NCI-H2081 treated with DMSO at 0.1 percent for 48 hours (cell line): ENCODE measurements at places on chromosomes 16 and 17.
A peak's percentile ranks its signal among the peaks of the same experiment; 100 is the strongest.

DNA sequence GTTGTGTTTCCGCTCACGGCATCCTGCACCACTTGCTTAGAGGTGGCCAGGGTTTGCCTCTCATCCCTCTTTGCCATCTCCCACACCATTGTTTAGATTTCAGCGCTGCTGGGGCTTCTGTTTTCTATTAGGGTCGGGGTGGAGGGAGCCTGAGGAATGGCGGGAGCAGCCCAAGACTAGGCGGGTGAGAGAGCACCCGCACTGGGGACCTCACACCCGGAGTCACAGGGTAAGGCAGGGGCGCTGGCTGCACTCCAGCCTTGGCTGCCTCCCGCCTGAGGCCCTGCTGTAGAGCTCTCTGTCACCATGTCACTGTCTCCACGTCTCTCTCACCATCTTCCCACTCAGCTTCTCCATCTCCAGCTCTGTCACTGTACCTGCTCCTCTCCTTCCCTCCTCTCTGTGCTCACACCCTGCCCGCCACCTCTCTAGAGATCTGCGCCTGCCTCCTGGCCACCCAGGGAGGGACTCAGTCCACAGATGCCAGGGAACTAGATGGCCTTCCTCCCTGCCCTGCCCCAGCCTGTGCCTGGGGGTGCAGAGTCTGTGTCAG is 32.8 kb upstream of the ABCC3 start:
- no peak for DNase-seq

- DNase-seq, result no peak
Measured at GRCh38 chr16:65316808-65317207, 194.9 kb upstream of the CDH11 start.

DNA sequence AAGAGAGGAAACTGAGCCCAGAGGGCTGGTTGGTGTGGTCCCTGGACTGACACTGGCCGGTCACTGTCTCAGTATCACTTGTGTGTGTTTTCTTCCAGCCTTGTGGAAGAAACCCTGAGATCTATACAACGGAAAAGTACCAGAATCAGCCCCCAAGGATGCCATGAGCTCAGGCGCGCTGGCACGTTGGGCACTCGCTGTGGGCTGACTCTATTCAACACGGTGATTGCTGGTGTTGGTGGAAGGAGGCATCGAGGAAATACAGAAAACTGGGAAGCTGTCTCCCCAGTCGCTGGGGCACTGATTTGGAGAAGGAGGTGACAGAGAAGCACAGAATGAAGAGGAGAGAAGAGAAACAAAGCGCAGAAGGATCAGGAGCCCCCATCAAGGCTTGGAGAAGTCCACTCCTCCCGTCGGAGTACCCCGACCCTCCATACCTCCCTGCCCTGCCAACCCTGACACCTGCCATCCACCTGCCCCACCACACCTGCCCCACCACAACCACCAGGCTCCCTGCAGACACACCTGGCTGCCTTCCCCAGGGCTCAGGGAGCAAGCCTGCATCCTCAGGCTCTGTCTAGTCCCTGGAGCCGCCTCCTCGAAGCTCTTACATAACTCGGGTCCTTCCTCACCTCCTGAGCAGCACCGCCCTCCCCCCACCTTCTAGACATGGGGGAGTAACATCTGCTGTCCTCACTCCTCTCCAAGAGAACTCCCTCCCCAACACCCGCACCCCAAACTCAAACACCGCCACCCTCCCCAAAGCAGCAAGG is 66.5 kb downstream of the RBFOX3 start:
- DNase-seq, result no peak

DNA sequence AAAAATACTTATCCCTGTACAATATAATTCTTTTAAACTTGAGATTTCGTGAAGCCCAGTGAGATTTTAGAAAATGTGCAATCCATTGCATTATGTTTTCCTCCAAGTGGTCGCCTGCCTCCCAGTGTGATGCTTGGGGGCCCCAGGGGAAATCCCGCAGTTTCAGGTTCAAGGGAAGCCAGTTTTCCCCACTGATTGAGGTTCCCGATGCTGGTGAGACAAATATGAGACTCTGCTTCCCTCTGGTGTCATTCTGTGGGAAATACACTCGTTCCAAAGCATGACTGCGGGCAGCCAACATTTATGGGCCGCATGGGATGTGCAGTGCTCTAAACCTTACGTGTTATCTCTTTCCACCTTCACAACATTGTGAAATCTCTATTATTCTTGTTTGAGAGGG is 200.8 kb downstream of the PRKCB start:
- DNase-seq, result no peak

DNA sequence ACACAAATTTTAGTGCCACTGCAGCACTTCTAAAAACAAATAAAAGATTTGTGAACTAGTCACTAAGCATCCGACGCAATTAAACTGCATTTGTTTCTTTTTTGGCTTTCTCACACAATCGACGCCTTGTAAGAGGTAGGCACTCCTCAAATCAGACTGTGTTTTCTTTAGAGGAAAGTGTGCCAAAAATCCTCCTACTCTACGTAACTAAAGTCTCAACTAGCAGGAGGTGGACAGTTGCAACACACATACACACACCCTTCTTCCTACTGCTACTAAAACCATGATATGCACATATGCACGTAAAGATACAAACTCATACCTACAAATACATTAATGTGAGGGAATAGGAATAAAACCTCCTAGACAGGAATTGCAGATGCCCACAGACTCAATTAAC is 844.7 kb upstream of the SOX9 start:
- DNase-seq, result no peak

- DNase-seq, result no peak
Measured at GRCh38 chr17:49520386-49521087, 25.4 kb downstream of the NGFR start.

DNA sequence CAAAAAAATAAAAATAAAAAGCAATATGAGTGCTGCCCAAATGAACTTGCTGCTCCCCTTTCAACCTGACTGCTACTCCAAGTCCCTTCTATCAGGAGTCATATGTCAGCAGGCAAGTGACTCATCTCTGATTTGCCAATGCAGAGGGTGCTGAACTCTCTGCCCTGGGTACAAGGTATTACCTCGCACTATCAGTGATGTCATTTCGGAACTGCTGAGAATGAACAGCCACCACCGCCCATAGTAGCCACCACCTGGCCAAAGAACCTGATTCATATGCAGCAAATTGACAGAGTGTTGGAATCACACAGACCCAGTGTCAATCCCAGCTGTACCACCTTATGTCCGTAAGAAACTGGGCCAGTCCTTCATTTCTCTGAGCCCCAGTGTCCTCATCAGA is 31.2 kb downstream of the LYRM9 start:
- no peak for DNase-seq

GRCh38 chr17:81261096-81261495 is 22.0 kb downstream of the NDUFAF8 start:
- no peak for DNase-seq

DNA sequence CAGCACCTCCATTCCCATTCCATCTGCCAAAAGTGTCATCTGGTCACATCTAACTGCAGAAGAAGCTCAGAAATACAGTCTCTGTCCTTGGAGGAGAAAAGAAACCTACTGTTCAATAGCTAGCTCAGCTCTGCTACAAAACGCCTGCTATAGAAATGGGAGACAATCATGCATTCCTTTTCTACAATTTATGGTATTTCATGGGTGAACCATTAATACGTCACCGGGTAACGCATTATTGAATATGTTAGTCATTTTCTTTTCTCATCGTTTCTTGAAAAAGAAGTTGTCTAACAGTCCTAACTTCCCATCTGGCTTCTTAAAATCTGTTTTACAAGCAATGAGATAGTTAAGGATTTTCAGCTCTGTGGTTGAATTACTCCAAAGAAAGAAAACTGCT is 496.7 kb upstream of the RBFOX1 start:
- no peak for DNase-seq

DNA sequence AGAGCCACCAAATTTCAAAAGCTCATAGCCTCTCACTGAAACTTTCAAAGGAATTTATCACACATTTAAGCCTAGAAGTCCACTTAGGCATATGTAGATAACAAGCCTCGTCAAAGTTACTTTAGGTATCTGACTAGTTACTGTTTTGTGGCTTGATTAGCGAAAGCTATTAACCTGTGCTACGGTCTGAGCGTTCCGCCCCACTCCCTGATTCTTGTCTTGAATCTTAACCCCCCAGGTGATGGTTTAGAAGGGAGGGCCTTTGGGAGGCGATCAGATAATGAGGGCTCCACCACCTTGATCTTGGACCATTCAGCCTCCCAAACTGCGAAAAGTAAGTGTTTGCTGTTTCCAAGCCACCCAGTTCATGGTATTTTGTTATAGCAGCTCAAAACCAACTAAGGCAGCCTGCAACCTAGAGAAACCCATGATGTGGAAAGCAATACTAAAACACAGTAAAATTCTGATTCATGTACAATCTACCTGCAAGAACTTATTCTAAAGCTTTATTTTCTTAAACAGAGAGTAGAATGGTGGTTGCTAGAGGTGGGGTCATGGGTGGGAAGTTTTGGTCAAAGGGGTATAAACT is 7.1 kb downstream of the HSDL1 start:
- no peak for DNase-seq

DNA sequence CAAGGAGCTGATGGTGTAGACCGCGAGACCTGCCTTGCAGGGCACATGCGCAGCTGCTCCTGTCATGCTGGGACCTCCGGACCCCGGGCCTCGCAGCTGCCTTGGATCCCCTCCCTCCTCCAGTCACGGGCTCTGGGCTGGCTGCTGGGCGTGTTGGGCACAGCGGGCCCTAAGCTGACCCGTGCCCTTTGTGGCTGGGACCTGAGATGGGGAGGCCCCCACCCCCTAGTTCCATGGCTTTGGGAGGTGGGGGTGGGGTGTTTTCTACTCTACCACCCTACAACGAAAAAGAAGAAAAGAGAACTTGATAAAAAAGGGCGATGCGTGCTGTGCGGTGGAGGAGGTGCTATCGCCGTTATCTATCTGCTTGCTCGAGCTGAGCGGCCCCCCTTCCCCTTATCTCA is 14.5 kb downstream of the ZFPM1 start:
- no peak for DNase-seq

DNA sequence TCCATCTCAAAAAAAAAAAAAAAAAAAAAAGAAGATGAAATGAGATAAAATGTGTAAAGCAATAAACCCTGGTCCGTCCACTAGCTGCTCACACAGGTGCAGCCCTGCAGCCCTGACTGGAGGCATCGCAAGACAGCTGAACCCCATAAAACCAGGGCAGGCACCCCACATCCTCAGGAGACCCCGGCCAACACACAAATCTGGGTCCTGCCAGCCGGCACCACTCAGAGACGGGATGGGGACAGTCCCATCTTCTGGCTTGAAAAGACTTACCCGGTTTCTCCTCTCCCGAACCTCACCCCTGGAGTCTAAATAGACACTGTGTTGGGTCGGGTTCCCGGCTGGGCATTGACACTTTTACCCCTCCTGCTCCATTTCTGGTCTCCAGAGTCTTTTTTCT is 52.7 kb upstream of the TNRC6C start:
- no peak for DNase-seq

DNA sequence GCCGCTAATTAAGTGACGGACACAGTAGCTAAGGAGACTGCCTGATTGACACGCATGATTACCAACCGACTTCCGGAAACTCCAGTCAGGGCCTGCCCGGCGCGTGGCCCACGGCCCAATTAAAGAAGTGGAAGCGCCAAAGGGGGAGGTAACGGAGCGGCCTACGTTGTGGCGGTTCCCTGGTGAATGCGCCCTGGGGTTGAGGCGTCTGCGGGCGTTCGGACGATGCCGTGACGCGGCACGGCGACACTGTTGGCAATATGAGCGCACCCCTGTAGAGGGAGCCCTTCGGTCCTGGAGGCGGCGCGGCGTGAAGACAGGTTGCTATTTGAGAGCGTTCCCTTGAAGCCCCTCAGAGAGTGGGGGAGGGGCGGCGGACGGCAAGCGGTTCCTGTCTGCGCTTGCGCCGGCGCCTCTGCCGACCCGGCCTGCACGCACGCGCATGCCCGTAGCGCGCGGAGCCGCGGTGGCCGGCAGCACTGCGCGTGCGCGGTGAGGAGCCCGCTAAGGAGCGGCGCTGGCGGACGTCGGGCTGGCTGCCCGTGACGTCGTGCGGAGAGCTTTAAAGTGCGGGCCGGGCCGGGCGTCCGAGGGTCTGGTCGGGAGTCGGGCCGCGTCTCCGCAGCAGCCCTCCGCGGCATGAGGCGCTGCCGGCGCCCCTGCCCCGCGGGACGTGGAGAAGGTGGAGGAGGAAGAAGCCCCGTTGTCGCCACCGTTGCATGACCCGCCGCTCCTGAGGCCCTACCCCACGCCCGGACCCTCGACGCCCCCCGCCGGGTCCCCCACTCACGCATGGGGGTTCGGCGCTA is at the start of gene ALKBH5:
Gene ALKBH5 (plus strand): TSS at position 495 of the 809 bp plus-strand sequence. CDS start 416 bp downstream, outside the sequence.
- DNase-seq, result peak; percentile 93

- DNase-seq, result no peak
Measured at GRCh38 chr17:9859781-9860180, 34.1 kb downstream of the GLP2R start.

GRCh38 chr17:77571155-77571981 is 387.1 kb upstream of the TNRC6C start:
- DNase-seq, result no peak

GRCh38 chr17:21019976-21020586 is 22.7 kb downstream of the USP22 start:
- no peak for DNase-seq

DNA sequence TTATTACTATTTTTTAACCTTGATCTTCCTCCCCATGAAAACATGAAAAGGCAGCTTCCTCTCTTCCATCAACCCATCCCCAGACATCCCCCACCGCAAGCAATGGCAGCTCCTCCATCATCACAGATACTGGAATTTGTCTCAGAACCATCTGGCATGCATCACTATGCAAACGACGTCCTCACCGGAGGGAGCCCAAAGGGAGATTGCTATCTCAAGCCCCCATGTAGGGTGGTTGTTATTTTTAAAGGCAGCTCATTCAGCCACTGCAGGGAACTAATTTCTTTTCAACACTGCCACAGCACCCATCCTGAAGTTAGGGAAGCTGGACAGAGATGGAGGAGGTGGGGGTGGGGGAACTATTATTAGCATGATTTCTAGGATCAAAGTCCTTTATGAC is 222.5 kb downstream of the FOXL1 start:
- DNase-seq, result no peak

GRCh38 chr16:3138823-3139426 is 4.1 kb downstream of the ZNF213 start:
- DNase-seq, result no peak

GRCh38 chr17:47649972-47650524 is 329 bp downstream of the KPNB1 start:
- no peak for DNase-seq

- no peak for DNase-seq
Measured at GRCh38 chr17:70677783-70678647, 508.7 kb downstream of the KCNJ2 start.
